ENCODE measurements at places on chromosomes 13 and 19. TPM values are rescaled to one million over a fixed set of nuclear protein-coding genes. Genes with fewer than 3 reads are reported as not detected.

GRCh38 chr13:77919921-77920294 is 1.3 kb upstream of the EDNRB start:
- DNase-seq = no peak
- H3K4me1 ChIP-seq = peaks cover 12% of the 10 kb centered on the region
- no peaks in the 10 kb centered on the region for H3K27me3 ChIP-seq

- H3K27ac ChIP-seq = no peak overlapping the region
- H3K4me1 ChIP-seq = no peaks in the 10 kb centered on the region
- H3K36me3 ChIP-seq = no peaks in the 10 kb centered on the region
- no peak for DNase-seq
- H3K27me3 ChIP-seq = no peaks in the 10 kb centered on the region
Observed at GRCh38 chr19:21789466-21790085, 22.2 kb upstream of the ZNF100 start.

DNA sequence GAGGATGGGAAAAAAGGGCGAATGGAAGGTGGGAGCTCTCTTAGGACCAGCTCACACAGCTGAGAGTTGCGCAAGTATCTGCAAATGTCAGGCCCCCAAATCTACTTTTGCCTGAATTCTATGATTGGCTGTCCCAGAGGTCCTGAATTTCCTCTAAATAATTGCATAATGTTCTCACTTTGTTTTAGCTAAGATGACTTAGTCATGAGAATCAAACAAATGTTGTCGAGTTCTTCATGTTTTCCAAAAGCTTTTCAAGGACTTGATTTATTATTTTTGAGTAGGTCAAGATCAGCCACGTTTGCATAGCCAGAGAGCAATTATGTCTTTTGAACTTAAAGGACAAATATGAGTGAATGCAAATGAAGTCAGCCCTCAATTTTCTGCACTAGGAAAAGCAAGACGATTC is 246.6 kb upstream of the MAB21L1 start:
- no peak overlapping the region for H3K4me3 ChIP-seq
- DNase-seq = no peak
- no peaks in the 10 kb centered on the region for H3K27me3 ChIP-seq
- peaks cover 6% of the 10 kb centered on the region for H3K4me1 ChIP-seq
- no peak overlapping the region for H3K27ac ChIP-seq

GRCh38 chr19:43332058-43332922 is 21.2 kb upstream of the CD177 start:
- H3K27ac ChIP-seq = no peak overlapping the region
- no peak for DNase-seq
- H3K27me3 ChIP-seq = no peaks in the 10 kb centered on the region
- H3K4me1 ChIP-seq = no peaks in the 10 kb centered on the region

GRCh38 chr19:369876-370275 is 25.3 kb upstream of the MIER2 start:
- H3K27ac ChIP-seq = no peak overlapping the region

The METTL21C gene
- total RNA-seq = not detected

The TGDS gene
- 11.2 TPM for total RNA-seq

The OR7D2 gene
- total RNA-seq = not detected

The LACC1 gene
- total RNA-seq = 12.5 TPM

The ONECUT3 gene
- 0.42 TPM for total RNA-seq

The FCER2 gene
- total RNA-seq = 1.5 TPM
